ENCODE measurements at places on chromosomes 16 and 17. TPM values are rescaled to one million over a fixed set of nuclear protein-coding genes. Genes with fewer than 3 reads are reported as not detected.

Gene ANKRD40CL
- total RNA-seq: not detected

Gene SLC5A11
- total RNA-seq: not detected

Gene RSAD1
- 14.1 TPM for total RNA-seq

Gene C17orf50
- not detected for total RNA-seq

Gene VAC14
- 16.0 TPM for total RNA-seq

Gene KCNJ18
- not detected for total RNA-seq

Gene SLC52A1
- 1.7 TPM for total RNA-seq

Measured in tracheal epithelial cell (primary cell).